ENCODE measurements at places on chromosomes 4 and X.

DNA sequence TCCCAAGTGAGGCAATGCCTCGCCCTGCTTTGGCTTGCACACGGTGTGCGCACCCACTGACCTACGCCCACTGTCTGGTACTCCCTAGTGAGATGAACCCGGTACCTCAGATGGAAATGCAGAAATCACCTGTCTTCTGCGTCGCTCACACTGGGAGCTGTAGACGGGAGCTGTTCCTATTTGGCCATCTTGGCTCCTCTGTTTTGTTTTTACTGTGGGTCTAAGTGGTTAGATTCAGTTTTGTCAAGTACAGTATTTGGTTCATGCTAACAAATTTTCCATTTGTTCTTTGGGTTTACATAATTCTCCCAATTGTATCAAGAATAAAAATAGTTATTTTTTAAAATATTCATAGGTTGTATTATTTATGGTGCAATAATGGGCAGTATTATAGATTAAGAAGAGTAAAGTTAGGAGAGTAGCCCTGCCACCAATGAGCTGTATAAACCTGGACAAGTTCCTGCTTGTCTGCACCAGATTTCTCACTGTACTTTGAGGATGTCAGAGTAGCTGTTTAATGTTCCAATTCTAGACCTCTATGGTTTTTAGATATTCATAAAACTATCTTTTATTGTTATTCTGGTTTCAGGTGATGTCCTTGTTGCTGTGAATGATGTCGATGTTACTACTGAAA lies 23.4 kb downstream of the INTU start:
- DNase-seq: no peak

GRCh38 chrX:149682956-149683947 lies 28.6 kb upstream of the MAGEA11 start:
- no peak for DNase-seq

GRCh38 chrX:48107717-48108116 lies 22.7 kb upstream of the SPACA5B start:
- no peak for DNase-seq

DNA sequence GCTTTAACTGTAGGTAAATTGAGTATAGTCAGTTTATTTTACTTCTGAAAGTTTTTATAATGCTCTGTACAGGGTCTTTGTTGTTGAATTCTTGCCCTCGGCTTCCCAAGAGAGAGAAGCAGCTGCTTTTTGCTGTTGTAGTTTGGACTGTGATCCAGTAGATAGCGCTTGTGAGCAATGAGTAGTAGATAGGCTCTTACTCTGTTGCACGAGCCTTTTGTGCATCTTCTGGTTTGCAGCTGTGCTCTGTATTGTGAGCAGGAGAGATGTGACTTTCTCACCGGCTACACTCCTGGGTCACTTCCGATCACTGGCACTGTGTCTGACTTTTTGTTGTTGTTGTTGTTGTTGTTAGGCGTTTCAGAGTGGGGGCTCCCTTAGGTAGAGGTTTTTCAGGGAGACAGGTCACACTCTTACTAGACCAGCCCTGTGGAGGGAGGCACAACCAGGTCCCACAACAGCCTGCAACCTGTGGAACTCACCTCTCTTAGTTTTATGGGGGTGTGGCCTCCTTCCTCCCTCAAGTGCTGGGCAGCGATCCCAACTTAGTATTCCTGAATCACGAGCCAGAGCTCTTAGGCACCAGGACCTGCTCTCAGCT lies 822.1 kb upstream of the GALNTL6 start:
- DNase-seq: no peak

GRCh38 chr4:95153182-95153581 lies 395.4 kb downstream of the BMPR1B start:
- no peak for DNase-seq
